ENCODE measurements at places on chromosomes 13 and 19.

GRCh38 chr13:64164435-64164834, 2748.8 kb upstream of the PCDH20 start:
- no peak for DNase-seq

DNA sequence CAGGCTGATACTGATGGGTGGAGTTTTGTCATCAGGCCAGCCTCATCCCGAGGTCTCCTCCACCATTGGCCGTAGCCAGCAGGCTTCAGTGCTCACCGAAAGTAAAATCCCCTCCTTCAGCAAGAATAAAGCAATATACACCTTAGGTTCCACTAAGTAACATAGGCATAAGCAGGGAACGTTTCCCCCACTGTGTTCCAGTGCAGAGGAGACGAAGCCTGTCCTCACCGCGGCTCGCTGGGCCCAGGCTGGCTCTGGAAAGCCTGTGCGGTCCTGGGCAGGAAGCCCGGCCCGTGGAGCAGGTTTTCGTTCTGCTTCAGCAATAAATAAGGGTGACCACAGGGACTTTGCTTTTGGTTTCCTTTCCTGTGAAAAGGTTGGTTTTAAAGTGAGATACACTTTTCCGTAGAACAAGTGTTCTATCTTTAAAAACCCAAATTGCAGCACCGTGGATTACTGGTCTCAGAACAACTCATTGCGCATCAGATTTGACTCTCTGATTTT, 16.3 kb upstream of the TEX29 start:
- no peak for DNase-seq

- no peak for DNase-seq
Observed at GRCh38 chr13:110225609-110226574, 81.1 kb downstream of the COL4A1 start.

GRCh38 chr13:53342623-53343360, 314.2 kb downstream of the OLFM4 start:
- DNase-seq = no peak

DNA sequence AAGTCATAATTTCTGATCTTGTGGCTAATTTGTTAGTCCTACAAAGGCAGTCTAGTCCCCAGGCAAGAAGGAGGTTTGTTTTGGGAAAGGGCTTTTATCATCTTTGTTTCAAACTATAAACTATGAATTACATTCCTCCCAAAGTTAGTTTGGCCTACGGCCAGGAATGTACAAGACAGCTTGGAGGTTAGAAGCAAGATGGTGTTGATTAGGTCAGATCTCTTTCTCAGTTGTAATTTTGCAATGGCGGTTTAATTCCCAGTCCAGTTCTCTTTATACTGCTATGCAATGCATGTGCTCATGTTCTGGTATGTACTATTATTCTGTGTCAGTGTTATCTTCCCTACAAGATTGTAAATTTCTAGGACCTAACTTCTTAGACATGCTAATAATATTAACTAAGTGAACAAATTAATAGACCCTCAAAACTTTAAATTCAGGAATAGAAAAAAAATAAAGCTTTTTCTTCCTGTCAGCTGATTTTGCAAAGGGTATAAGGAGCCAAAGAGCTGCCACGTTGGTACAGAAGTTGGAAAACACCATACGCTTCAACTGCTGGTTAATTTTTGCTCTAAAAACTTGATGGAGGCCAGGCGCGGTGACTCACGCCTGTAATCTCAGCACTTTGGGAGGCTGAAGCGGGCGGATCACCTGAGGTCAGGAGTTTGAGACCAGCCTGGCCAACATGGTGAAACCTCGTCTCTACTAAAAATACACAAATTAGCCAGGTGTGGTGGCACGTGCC, 1.3 kb upstream of the DNAJC15 start:
- no peak for DNase-seq

DNA sequence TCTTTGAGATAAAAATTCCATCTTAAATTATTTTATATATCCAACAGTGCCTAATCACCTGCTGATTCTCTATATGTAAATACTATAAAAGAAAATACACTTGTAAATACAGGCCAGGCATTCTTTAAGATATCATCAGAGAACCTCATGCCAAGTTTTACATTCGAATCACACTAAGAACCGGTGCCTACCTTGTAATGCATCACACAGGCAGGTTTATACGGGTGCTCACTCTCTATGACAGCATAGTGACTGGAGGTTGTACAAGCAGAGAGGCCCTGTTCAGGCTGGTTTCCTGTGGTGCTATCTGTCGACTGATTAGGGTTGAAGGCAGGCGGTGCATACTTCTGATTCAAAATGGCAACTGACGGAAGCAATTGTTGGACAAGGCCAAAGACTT, 141.3 kb upstream of the FBXL3 start:
- DNase-seq = no peak

Measured in ACHN (cell line).